AG20443 (cell line): ENCODE measurements at places on chromosomes 4 and X.

- DNase-seq: no peak
Observed at GRCh38 chr4:41748074-41748570, 403 bp downstream of the PHOX2B start.

GRCh38 chr4:11069083-11069482 lies 359.6 kb downstream of the HS3ST1 start:
- DNase-seq: no peak

GRCh38 chrX:135185795-135186443 lies 14.7 kb upstream of the CT55 start:
- DNase-seq: peak; percentile 65

DNA sequence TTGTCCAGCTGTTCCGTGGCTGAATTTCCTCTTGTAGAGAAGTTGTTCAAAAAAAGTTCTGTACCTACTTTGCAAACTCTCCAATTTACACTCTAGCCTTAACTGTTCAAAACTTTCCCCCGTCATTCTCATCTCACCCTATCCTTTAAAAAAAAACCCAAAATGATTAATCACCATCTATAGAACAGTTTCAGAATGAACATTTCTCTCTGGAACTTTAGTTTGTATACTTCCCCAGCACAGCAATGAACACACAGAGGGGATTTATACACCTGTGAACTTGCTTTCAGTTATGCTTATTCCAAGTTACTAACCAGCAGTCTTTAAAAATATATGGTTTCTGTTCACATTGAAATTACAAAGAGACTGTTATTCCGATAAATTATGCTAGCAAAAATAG lies 1.2 kb downstream of the GEMIN8 start:
- no peak for DNase-seq

DNA sequence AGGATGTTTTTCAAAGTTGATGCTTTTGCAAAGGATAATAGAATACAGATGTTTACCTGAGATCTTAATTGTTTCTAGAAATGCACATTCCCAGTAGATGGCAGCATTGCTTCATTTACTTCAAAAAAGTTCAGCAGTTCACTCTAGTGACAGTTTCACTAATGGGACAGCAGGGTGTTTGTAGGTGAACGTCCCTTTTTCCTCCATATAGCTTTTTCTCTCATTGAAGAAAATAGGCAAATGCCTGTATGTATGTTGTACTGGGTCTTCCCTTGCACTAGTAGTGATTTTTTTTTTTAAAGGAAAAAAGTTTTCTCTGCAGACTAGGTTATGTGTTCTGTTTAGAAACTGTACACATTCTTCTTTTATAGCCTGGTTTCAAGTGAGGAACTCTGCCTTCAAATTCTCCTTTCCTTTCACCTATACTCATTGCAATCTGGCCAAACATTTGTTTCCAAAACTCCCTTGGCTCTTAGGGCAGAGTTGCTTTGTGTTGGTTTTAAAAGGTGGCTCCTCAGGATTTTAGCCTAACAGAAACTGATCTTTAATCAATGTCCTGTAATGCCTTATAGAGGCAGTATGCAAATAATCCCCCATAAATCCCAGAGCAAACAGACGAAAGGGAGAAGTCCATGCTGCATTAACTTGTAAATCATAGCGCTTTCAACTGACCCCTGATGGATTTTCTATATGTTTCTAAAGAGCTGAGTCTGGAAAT lies 86.3 kb downstream of the EGF start:
- peak; percentile 57 for DNase-seq

GRCh38 chr4:128292349-128292748 lies 4.7 kb upstream of the PGRMC2 start:
- no peak for DNase-seq

GRCh38 chrX:24682739-24683432 lies 10.8 kb upstream of the POLA1 start:
- no peak for DNase-seq

GRCh38 chr4:37533286-37534033 lies 152.7 kb downstream of the RELL1 start:
- DNase-seq: no peak

DNA sequence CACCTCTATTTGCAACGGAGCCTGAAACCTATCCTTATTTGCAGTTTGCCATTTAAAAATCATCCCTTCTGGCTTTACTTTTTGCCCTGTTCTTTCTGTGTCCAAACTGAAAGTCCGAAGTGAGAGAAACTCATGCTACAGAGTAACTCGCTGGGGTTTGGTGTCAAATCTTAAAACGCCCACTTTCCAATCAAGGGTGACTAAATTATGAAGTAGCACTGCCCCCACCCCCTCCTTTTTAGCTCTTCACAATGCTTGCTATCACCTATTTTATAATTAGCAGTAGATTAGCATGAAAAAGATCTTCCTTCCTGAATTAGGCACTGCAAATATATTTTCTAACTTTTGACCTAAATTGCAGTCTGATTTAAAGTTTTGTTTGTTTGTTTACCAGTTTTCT lies 52.5 kb downstream of the VGLL1 start:
- DNase-seq: no peak

DNA sequence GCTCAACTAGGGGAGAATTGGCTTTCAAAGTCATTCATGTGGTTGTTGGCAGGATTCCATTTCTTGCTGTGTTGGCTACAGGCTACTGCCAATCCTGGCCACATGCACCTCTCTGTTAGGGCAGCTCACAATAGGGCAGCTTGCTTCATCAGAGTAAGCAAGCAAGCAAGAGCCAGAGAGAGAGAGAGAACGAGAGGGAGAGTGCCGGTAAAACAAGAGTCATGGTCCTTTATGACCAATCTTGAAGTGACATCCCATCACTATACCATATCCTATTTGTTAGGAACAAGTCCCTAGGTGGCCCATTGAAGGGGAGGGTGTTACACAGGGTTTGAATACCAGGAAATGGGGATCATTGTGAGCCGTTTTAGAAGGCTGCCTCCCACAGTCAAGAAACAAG lies 33.0 kb upstream of the TLR2 start:
- no peak for DNase-seq

DNA sequence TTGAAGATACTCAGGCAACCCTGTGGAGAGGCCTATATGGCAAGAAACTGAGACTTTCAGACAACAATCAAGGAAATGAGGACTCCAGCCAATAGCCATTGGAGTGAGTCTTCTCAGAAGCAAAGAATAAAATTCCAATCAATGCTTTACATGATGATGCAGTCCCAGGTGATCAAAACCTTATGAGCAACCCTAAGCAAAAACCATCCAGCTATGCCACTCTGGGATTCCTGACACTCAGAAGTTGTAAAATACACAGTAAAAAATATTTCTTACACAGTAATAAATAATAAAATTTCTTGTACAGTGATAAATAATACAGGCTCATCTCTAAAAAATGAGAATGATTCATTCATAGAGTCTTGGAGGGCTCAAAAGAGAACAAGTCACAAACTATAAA lies 150.6 kb downstream of the IL15 start:
- DNase-seq: no peak

DNA sequence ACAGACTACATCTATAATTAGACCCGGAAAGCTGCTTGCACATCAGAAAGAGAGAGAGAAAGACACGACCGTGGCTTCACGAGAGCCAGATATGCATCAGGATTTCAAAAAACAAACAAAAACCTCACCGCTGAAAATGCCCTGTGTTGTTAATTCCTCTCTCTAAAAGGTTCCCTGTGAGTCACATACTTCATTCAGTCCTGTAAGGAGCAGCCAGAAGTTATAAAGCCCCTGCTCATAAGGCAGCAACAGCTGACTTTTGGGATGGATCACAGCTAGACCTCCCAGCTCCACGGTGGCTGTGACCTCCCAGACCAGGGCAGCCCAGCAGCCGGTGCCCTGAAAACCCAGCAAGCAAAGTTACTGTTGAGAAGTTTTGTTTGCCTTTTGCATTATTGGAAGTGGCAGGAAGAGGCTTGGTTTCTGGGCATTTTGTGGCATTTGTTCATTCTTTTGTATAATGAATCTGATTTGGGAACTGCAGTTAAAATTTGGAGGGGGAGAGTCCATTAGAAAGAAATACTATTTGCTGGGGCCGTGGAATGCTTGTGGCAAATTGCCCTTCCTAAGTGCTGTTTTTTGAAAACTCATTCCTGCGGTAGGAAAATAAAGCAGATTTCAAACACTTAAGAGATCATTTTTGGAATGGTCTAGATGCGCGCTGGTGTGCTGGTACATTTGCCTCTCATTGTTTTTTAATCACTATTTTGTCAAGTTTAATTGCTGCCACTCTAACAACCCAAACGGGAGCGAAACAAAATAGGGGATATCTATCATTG lies 520.4 kb downstream of the BCOR start:
- no peak for DNase-seq

DNA sequence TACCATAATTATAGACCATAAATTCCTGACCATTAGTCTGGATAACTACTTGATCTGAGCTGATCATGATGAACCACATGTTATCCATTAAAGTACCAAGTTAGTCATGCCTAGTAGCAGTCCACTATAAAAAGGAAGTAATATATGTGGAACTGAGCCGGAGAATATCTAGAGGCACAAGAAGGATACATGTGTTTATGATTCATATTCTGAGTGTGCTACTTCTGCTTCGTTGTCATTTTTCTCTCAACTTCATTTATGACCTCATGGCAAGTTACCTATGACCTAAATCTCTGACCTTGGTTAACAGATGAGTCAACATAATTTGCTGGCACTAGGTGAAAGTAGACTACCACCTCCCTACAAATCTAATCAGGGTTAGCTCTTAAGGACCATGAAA lies 56.5 kb upstream of the ANKRD17 start:
- peak; percentile 22 for DNase-seq

- DNase-seq: no peak
Observed at GRCh38 chr4:16864199-16864598, 34.2 kb downstream of the LDB2 start.

DNA sequence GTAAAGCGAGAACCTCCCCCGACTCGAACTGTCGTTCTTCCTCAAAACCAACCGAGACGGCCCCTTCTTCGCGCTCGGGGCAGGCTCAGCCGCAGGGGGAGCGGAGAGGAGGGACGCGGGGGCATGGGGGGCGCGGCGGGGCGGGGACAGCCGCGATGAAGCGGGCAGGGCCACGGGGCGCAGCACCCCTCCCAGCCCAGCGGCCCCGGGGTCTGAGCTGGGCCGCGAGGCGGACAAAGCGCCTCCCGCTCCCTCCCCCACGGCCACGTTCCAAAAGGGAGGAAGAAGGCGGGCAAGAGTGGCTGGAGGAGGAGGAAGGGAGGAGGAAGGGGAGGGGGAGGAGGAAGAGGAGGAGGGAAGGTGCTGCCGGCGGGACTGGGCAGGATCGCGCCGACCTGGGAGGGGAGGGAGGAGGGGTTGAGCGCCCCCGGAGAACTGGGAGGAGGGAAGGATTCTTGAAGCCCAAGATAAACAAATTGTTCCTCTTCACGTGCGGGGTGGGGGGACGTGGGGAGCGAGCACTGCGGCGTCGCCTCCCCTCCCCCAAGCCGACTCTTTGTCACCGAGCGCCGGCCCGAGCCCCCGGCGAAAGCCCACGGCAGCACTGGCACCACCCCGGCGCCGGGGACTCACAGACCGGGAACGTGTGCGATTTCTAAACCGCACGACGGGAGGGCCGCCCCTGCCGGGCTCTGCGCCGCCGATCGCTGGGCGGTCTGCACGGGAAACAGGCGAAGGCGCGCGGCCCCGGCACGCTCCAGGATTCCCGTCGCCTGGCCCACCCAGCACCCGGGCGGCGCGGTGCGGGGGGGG lies 2.9 kb downstream of the MAML3 start:
- DNase-seq: peak; percentile 86

DNA sequence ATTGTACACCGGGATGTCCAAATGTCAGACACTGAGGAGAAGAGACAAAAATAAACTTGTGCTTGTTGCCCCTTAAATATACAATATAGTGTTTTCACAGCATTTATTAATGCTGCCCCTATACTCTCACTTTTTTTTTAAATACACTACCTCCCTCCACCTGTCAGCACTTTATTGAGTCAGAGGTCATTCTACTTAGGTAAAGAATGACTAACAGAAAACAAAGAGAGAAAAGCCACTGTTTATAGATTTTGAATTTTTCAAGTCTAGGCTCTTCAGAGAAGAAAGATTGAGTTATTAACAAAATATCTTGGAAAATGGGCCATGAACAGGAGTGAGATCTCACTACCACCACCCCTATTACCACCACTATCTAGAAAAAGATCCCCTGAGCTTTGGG lies 58.1 kb downstream of the NIPAL1 start:
- DNase-seq: no peak

GRCh38 chrX:17930850-17931249 lies 69.8 kb upstream of the RAI2 start:
- DNase-seq: no peak

- peak; percentile 76 for DNase-seq
Observed at GRCh38 chr4:2811830-2812611, 19.1 kb downstream of the SH3BP2 start.

DNA sequence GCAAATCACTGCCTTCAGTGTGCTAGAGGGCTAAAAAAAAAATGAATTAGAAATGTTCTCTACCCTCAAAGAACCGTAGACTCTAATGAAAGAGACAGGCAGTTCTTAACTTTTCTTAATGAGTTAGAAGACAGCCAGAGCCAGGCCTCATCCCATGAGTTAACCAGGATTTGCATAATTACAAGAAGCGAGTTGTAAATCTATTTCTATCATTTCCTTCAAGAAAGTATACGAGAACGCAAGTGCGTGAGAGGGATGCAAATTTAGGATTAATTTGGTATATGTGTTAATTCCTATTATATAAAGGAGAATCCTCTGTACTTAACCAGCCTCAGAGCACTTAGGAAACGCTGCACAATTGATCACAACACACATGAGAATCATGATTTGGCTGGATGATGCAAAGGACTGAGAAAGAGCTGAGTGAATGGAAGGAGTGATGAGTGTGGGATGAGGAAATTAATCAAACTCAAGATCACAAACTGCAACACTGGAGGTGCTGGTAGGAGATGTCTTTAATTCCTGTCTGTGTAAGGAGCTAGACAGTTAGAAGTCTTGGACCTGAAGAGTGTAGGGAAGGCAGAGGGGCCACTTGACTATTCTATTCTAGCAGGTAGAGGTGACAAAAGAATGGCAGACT lies 157.2 kb downstream of the ATP10D start:
- no peak for DNase-seq

- DNase-seq: no peak
Observed at GRCh38 chr4:52260514-52261210, 209.6 kb downstream of the SPATA18 start.

DNA sequence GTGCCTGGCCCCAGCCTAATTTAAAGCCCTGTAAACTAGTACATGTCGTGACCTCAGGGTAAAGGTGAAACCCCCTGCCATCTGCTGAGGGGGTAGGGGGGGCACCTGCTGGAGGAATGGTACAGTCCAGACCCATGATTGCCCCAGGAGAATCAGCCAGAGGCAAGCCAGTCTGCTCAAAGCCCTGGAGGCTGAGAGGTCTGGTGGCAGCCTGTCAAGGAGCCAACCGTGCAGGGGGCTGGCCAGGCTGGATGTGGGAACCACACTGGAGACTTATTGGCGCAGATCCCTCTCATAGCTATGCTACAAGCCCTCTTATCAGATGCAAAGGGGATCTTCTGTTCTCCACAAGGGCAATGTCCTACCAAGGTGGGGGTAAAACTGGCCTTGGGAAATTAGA lies 31.4 kb upstream of the PJA1 start:
- DNase-seq: no peak

GRCh38 chrX:66760651-66761050 lies 121.8 kb upstream of the EDA2R start:
- no peak for DNase-seq

- peak; percentile 15 for DNase-seq
Observed at GRCh38 chr4:16827794-16828724, 70.4 kb downstream of the LDB2 start.

GRCh38 chr4:107714256-107714655 lies 5.8 kb downstream of the PAPSS1 start:
- DNase-seq: no peak
